ENCODE measurements at places on chromosomes 3 and 15.

DNA sequence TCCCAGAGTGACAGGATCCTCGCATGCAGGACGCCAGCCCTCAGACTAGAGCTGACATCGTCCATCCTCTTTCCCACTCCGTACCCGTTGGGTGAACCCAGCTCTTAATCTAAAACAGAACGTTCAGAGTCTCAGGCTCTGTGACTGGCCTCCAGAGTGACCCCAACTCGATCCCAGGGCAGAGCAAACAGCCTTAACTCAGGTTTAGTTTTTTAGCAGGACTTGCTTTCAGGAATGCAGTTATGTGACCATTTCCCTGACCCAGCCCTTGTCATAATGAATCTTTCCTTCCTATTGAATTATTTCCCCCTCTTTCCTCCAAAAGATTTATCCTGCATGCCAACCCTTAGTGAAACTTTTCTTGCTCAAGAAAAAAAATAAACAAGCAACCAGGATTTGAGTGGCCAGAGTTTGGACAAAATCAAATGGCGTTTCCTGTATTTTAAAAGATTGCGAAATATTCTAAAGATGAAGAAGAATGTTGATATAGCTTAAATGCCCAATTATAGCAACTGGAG, 47.8 kb upstream of the RARB start:
- no peak for DNase-seq

GRCh38 chr3:50264383-50264963, 4.5 kb upstream of the SEMA3B start:
- DNase-seq: no peak

DNA sequence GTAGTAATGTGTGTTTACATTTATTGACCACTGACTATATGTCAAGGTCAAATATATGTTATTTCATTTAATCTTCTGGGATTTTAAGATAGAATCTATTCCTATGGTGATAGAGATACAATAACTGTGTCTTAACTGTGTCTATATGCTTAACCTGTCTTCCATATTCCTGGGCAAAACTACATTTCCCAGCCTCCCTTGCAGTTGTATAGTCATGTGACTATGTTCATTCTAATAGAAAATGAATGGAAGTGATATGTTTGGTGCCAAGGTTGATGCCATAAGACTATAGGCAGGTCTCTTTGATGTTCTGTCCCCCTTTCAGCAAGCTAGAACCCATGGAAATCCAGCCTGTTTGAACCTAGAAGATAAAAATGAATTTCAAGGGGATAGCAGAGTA, 258.8 kb upstream of the PDZRN3 start:
- no peak for DNase-seq

GRCh38 chr3:127787071-127787490, 35.2 kb downstream of the MGLL start:
- no peak for DNase-seq

DNA sequence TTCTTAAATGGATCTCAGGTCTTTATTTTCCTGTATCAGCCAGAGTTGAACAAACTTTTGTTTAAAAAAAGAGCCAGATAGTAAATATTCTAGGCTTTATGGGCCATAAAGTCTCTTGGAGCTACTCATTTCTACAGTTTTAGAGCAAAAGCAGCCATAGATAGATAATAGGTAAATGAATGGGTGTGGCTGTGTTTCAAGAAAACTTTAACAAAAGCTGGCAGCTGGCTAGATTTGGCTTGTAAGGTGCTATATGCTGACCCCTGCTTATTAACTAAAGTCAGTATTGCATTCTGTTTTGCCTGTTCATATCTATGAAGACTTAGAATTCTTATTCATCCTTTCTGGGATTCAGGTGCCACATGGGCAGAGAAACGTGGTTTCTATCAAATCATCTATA, 29.0 kb downstream of the MFN1 start:
- DNase-seq: no peak

DNA sequence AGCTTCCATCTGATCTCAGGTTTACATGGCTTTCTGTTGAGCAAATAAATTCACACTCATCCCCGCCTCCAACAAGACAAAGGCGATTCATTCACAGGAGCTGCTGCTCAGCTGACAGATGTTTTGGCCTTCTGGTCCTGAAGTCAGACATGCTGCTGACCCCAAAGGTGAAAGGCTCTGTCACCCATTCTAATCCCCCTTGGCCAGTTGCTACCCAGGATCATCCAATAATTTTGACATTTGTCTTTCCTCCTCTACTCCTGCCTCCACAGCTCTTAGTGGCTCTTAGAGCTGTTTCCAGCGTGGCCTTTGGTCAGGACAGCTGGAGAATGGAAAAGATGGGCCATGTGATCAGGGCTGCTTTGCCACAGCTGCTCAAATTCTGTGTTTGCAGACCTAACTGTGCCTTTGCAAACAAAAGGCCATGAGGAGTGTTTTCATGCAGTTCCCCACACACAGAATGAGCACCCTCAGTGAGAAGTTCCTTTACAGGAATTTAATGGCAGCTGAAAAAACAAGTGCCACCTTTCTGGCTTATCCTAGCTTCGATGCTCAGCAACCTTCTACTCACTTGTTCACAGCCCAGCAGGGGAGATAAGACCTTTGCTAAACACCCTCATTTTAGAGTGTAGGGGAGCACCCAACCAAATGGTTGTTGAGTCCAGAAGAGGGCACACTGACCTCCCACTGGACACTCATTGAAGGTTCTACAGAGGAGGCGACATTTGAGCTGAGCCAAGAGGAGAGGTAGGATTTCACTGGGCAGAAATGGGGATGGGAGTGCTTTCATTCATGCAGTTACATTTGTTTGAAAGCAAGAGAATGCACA, 39.0 kb downstream of the CYP19A1 start:
- DNase-seq: no peak

DNA sequence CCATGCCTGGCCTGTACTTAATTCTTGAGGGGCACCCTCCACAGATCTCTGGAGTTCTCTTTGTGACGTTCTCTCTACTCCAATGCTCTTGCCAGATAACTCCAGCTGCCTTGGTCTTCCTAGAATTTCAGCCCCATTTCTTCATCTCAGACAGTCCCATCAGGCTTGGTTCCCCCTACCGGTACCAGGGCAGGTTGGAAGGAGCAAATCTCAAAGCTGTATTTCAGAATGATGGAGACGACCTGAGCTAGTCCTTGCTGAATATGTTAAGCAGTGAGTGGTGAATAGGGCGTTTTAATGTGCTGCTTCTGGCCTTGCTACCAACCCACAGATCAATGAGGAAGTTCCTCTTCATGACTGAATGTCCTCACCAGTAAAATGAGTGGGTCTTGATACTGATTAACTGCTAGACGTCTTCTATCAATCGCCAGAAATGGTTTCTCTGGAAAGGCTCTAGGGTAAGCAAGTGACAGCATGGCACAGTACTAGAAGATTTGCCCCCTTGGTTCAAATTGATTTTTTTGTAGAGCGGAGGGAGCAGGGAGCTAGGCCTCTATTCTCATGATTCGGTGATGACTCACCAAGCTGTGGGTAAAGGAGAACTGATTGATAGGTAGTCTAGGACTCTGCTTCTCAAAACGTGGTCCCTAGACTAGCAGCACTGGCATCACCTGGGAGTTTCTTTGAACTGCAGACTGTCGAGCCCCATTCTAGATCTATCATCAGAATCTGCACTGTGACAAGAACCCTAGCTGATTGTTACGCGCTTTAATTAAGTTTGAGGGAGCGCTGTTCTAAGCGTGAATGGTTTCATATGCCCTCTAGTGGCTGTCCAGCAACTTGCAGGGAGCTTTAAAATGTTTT, 67.8 kb downstream of the UBP1 start:
- DNase-seq: peak; percentile 24

- DNase-seq: no peak
Observed at GRCh38 chr3:182364723-182365650, 428.3 kb upstream of the ATP11B start.

DNA sequence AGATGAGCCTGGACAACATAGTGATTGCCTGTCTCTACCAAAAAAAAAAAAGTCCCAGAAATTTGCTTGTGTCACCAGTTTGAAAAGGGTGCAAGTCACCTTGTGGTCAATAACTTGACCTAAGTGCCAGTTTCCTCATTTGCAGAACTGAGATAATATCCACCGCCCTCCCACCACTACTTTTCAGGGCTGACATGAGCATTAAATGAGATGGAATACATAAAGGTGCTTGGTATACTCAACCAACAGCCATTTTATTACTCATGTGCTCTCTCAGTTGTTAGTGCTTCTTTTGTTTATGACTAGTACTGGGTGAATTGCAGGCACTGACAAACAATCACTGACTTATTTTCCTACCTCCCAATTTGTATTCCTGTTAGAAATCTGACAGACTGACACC, 340.5 kb upstream of the SATB1 start:
- DNase-seq: no peak

- peak; percentile 6 for DNase-seq
Observed at GRCh38 chr3:189841473-189842205, 210.4 kb downstream of the TP63 start.

- no peak for DNase-seq
Observed at GRCh38 chr3:36959821-36960220, 15.0 kb upstream of the TRANK1 start.

DNA sequence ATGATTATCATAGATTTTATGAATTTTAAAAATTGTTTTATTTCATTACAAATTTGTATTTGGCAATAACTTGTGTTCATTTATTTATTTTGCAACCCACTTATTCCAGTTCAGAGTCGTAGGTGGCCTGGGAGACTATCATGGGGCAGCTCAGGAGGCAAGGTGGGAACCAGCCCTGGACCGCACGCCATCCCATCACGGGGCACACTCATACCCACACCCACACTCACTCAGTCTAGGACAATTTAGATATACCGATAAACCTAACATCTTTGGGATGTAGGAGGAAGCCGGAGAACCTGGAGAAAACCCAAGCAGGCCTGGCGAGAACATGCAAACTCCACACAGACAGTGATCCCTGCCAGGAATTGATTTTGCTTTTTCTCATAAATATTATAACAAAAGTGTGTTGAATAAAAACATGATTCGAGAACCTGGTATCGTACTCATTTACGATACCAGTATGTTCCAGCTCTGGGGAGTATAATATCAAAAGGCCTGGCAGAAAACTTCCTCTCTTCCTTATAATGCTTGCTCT, 205.3 kb downstream of the NFKBIZ start:
- DNase-seq: no peak

DNA sequence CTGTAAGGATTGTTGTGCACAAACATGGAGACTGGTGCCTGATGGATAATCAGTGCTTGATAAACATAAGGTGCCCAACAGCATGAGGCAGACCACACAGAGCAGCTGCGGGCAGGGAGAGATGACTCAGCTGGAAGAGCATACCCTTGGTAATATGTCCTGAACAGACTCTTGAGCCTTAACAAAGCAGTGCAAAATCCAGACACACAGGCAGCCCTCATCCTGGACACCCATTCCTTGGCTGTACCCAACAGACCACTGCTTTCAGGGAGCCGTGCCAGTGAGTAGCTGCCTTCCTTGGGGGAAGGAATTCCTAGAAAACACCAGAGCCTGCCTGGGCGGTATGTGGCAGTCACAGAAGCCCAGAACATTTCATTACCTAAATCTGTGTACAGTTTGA, 156.2 kb downstream of the CLSTN2 start:
- DNase-seq: no peak

Data from stimulated activated CD4-positive, alpha-beta T cell treated with anti-CD3 and anti-CD28 coated beads, Interleukin-1b, Interleukin-23, amount 100 ng/mL, for 48 hours (primary cell).